ENCODE measurements at places on chromosomes 5 and 9.

GRCh38 chr9:136558373-136558772 lies 12.5 kb upstream of the NOTCH1 start:
- no peak for DNase-seq

GRCh38 chr5:80069251-80069800 lies 34.2 kb downstream of the THBS4 start:
- peak; percentile 84 for DNase-seq

GRCh38 chr5:2840372-2840915 lies 89.0 kb upstream of the IRX2 start:
- no peak for DNase-seq

DNA sequence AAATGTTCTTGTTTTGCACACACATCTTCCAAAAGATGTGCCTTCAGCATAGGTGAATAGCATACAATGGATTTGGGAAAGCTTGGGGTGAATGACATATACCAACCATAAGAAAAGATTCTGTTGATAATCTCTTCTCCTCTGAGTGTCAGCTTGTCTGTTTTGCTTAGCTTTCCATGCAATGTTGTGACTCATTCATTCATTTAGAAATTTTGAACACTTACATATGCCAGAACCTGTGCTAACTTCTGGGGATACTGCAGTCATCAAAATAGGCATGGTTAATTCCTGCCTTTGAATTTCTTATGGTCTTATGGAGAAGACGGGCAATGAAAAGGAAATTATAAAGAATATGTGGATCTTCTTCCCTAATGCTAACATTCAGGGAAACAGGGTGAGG lies 14.1 kb downstream of the ADRB2 start:
- no peak for DNase-seq

GRCh38 chr9:114419796-114420195 lies 32.0 kb upstream of the AKNA start:
- no peak for DNase-seq

DNA sequence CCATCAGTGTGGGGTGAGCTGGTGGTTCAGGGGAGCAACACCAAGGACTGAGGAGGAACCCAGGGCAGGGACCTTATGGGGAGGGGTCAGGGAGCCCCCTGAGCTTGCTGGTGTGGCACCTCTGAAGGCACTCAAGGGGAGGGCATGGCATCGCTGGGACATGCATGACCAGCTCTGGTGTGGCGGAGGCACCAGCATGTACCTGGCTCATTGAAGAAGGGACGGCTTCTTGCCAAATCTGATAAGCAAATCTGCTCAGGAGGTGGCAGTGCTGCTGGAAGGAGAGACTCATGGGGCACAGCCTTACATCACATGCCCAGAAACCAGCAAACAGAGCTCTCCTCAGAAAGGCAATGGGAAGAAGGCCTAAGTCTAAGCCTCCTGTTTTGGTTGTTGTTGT lies 421.8 kb downstream of the SEMA5A start:
- DNase-seq = no peak

- no peak for DNase-seq
These were observed 9.2 kb downstream of the SLC6A3 start for GRCh38 chr5:1436036-1436435.

DNA sequence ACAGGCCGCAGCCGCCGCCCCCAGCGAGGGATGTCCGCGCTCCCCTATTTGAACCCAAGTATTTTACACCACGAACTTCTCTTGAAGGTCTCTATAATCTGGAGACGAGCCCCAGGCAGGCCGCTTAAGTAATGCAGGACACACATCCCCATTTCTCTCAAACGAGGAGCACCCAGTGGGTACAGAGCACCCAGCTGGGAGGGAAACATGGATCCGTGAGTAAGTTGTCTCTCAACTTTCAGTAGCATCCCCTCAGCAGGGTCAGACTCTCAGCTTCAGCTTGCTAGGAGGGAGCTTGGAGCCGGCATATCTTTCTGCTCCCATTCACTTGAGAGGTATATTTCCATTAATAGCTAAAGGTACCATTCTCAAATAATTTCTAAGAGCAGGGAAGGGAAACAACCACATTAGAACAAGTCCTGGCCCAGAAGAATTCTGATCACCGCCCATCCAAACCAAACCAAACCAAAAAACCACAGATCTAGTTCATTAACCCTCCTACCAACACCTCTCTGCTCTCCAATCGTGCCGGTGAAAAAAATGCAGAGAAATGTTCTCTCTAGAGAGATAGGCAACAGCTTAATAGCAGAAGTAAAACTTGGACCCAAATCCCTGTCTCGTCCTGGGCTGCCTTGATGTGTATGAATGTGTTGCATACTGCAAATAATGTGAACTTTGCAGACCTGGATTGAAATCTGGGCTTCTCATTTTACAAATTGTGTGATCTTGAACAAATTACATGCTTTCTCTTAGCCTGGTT lies 910 bp downstream of the TDRD7 start:
- peak; percentile 1 for DNase-seq

GRCh38 chr5:113776832-113777525 lies 263.5 kb downstream of the YTHDC2 start:
- no peak for DNase-seq

- no peak for DNase-seq
These were observed 81.1 kb downstream of the AOPEP start for GRCh38 chr9:94807556-94807955.

DNA sequence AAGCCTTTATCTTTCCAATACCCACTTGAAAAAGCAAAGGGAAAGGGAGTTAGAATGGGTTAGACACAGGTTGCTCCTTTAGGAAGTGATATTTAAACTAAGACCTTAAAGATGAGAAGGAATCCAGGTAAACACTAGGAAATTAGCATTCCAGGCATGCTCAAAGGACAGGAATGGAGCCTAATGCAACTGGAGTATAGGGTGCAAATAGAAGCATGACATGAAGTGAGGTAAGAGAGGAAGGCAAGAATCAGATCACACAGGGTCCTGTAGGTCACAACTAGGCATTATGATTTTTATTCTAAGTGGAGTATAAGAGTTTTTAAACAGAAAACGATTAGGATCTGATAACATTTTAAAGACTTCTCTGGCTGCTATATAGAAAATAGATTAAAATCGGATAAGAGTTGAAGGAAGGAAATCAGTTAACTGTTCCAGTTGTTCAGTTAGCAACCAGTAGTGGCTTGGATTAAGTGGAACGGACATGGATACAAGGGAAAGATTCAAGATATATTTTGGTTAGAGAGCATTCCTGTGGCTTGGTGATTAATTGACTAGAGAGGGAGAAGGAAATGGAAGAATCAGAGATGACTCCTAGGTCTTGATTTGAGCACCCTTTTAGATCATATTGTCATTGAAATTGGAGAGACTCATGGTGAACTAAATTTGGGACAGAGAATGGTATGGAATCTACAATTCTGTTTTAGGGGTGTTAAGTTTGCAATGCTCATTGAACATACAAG lies 95.9 kb downstream of the FBXO4 start:
- DNase-seq = no peak

- no peak for DNase-seq
These were observed 90.8 kb upstream of the ZNF618 start for GRCh38 chr9:113785334-113785733.

DNA sequence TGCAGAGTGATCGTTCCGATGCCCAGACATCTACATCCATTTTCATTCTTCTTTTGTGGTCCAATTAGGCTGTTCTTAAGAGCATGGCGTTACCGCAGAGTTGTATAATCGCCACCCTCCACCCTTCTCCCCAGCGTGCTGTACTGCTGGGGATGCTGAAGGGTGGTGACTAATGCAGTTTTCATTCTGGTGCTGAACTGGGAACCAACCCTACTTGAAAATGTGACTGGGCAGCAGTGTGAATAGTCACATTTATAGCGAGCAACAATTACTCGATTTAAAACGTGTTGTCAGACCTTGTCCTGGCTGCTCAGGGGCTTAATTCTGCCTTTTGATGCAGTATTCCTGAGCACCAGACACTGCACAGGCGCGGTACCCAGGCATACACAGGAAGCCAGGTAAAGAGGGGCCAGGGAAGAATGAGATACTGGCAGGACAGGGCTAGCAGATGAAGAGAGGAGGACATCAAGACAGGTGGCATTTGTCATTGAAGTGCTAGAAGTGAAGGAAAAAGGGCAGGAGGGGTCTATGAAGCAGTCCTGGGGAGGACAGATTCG lies 719 bp upstream of the ISCA1 start:
- peak; percentile 78 for DNase-seq

GRCh38 chr9:121268851-121269641 lies 1.1 kb downstream of the GSN start:
- peak; percentile 50 for DNase-seq

GRCh38 chr5:56383761-56384160 lies 150.6 kb upstream of the ANKRD55 start:
- no peak for DNase-seq

DNA sequence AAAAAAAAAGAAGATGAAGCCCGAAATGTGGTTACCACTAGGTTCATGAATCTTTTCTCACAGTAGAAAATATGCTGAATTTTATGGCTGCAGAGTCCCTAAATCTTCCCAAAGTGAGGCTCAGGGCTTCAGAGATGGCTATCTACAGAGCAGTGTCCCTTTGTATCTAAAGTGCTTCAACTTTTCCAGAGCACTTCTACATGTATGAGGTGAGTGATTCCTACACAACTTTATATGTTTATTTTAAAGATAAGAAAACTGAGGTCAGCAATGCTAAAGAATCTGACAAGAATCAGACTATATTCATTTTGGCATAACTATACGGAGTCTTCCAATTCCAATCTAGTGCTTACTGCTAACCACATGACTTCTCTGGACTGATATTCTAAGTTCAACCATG lies 53.2 kb downstream of the MRPS27 start:
- no peak for DNase-seq

DNA sequence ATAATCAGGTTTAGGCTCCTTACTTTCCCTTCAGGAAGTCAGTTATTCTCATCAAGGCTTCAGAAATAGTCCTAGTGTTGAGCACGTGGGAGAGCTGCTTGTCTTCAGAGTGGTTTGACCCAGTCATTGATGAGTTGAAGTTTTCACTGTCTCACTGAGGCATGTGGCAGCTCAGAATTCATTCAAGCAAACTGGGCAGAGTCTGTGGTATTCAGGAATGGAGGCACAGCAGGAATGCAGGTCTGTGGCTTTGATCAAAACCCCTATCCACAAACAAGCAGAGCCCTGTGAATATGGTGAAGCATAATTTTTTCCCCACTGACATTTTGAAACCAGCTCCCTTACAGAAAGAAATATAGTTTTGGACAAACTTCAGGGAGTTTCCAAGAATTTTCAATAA lies 207.3 kb downstream of the CD180 start:
- no peak for DNase-seq

GRCh38 chr5:176132471-176133288 lies 105.5 kb upstream of the SIMC1 start:
- no peak for DNase-seq

- DNase-seq = no peak
These were observed 31.7 kb upstream of the GRHPR start for GRCh38 chr9:37390759-37391158.

- DNase-seq = no peak
These were observed at the start of gene PCDHB11 for GRCh38 chr5:141199359-141200235. TSS of gene PCDHB11 (plus strand) at chr5:141199627. CDS start at chr5:141199775, 148 bp downstream.

DNA sequence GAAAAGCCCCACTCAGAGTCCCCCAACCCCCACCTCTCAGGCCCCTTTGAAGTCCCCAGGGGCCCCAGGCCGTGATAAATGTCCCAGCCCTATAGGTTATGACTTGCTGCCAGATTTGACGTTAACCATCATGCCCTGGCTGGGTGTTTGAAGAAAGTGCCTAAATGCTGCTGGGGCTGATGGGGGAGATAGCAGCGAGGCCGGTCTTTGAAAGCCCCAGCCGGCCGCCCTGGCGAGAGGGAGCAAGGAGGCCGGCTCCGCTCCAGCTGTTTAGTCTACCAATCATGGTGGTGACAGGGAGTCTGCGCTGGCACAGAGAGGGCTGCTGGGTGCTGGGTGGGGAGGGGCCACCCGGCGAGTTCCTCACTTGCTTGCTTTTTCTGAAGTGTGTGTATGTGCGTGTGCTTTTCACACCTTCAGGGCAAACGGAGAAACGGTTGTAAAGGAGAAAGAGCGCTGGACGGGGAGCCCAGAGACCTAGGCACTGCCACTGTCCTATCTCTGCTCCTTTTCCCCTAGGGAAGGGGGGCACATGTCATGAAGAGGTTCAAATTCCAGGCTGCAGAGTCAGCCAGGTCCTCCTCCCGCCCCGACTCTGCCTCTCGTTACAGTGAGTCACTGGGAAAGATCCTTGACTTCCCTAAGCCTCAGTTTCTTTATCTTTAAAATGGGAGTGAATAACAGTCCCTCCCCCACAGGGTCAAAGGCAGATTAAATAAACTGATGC lies 126.1 kb upstream of the HAND1 start:
- peak; percentile 6 for DNase-seq

GRCh38 chr9:13088720-13089427 lies 190.6 kb downstream of the MPDZ start:
- peak; percentile 22 for DNase-seq

- no peak for DNase-seq
These were observed 244.3 kb upstream of the ZNF608 start for GRCh38 chr5:124990723-124991122.

DNA sequence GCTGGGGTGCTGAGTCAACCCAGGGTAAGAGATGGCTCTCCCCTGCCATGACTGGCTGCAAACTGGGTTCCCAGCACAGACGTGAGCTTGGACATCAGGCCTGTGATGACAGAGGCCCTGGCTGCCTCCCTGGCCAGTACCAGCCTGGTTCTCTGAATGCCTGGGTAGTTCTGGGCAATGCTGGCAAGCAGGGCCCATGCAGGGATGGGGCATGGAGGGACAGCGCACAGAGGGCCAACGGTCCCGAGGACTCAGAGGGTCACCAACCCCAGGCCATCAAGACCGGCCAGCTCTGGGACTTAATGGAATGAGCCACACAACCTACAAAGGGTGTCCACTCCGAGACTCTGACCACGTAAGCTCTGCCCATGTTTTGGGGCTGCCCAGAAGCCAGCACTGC lies 241.4 kb downstream of the FSTL4 start:
- DNase-seq = no peak

GRCh38 chr9:127723444-127723843 lies 7.6 kb downstream of the TTC16 start:
- DNase-seq = peak; percentile 79

DNA sequence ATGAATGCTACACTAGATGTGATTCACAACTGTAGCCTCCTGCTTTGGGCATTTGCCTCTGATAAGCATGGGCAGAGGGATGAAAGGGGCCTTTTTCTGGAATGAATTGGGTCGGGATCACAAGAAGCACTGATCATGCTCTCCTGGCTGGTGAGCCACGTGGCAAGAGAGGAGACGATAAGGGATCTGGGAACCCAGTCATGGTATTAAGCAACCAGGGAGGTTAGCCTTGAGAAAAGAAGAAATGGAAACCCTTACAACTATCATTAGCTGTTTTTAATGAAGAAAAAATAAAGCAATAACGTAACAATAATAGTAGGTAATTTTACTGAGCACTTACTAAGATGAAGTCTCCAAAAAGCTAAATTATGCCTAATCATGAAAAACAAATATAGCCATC lies 50.0 kb upstream of the RAI14 start:
- no peak for DNase-seq

DNA sequence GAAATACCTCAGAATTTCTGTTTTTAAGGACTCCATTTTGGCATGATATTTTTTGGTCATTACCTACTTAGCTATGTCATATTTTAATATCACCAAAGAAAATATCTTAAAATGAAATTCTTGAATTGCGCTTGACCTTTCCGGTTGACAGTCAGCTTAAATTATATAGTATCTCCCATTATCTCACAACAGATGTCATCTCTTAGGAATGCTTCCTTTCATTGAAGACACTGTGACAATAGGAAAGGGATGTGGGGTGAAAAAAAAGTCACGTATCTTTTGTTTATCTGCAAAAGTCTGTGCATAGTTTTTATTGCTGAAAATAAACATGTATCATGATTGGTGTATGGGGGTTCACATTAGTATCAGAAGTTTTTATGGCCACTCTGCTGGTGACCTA lies 105.8 kb downstream of the INVS start:
- no peak for DNase-seq
